ENCODE measurements at places on chromosomes 6 and 20.
A peak's percentile ranks its signal among the peaks of the same experiment; 100 is the strongest.

GRCh38 chr6:133918208-133918930 is 29.5 kb downstream of the TCF21 start:
- no peak for DNase-seq

DNA sequence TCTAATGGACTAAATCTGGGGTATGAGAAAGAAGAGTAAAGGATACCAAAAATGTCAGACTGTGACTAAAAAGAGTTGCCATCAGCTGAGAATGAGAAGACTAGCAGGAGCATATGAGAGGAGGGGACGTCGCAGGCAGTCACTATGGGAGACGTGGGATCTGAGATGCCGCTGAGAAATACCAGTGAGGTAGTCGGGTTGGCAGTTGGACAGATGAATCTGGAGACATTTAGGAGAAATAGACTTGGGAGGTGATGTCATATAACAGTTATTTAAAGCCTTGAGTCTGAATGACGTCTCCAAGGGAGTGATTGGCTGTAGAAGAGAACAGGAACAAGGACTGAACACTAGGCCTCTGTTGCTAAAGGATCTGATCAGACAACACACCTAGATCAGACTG is 51.5 kb upstream of the TRIM26 start:
- DNase-seq, result no peak

GRCh38 chr20:46330072-46330763 is 21.9 kb upstream of the CDH22 start:
- DNase-seq, result peak; percentile 36

- DNase-seq, result no peak
Observed at GRCh38 chr6:10682355-10682988, 11.9 kb downstream of the C6orf52 start.

DNA sequence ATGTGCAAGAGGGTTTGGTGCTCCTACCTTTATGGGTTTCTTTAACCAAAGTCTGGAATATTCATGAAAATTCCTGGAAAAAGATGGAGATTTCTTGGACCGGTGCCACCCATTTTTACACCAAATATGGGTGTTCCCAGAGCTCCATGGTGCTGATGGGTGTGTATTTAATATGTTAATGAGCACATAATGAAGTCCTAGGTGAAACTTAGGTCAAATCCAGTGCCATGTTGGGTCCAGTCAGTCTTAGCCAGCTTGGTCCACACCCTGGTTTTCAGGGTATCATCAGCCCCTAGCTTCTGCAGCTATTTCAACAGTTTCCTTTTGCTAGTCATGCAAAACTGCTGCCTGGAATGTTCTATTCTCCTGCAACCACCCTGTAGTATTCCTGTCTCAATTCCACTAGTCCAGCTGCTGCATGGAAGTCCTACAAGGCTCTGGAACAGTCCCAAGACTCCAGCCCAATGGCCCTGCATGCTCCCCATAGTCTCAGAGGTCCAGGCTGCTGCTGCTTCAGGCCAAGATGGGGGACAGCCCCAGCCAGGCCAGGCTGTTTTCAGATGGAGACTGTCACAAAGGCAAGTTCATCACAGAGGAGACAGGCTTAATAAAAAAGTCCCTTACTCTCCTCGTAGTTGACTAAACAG is 31.8 kb downstream of the CST9L start:
- no peak for DNase-seq

DNA sequence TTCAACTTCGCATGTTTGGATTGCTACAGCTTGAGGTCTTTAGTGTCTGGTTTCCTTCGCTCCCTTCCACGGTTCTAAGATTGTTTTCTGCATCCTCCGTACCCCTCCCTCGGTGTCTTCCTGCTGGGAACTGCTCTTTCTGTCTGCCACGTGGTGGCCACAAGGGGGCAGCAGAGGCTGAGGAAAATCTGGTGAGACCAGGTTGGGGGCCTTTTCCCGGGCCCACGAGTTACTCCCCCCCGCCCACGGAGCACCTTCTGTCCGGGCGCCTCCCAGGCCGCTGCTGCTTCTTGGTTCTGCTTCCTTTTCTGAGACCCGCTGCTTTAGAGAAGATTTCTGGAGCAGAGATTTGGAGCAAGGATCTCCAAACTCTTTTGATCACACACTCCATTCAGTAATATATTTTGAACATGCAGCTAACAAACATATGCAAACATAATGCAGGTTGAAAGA is 21.1 kb upstream of the NOTCH4 start:
- peak; percentile 90 for DNase-seq

DNA sequence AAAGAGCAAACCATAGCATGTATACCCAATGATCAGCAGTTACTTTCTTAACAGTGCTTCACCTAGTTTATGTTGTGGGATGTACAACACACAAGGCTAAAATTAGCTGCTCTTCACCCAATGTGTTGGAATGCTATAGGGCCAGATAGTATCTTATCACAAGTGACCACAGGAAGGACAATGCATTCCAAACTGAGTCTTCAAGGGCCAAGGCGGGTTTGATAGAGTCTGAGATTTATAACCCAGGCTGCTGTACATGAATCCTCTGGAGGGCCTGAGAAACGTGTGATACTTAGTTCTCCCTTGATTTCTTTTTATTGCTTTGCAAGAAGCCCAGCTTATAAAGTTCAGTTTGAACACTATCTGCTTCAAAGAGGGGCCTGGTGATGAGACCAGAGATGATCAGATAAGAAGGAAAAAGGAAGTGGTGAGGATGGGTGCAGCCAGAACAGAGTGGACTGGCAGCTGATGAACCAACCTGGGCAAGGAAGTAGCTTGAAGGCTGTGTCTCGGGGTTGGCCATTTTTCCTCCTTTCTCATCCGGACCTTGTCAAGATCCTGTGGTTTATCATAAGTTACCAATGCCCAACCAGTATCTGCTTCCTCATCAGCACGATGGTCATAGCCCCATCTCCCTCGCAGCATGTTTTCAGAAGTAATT is 62.2 kb upstream of the BMP2 start:
- no peak for DNase-seq

DNA sequence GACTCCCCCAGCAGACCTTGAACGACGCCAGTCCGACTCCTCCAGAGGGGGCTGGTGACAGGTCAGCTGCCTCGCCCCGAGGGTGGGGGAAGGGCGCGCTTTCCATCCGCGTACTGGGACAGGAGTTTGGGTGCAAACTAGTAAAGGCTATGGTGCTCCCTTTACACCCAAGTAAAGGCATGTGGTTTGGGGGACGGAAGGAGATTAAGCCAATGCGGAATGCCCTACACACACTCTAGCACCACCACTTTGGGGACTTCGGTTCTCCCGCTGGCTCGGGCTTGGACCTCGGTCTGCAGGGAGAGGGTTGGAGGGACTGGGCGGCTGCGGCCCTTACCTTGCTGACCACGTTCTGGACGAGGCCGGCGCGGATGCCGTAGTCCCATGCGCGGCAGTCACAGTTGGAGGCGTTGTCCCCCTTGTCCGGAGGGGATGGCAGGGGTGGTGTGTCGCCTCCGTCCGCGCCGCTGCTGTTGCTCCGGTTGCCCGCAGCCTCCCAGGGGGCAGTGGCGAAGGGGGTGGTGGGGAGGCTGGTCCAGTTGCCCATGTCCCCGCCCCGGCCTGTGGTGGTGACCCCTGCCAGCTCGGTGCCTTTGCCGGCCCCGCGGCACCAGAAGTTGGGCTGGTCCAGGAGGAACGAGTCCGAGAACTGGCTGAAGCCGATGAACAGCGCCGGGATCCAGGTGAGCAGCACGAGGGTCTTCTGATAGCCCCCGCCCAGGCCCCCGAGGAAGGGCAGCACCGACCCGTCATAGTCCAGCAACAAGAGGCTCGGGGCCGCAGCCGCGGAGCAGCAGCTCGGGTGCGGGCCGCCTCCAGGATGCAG is 1.1 kb downstream of the SLC22A23 start:
- peak; percentile 39 for DNase-seq

GRCh38 chr6:135181333-135182070 is 394 bp downstream of the MYB start:
- peak; percentile 25 for DNase-seq

DNA sequence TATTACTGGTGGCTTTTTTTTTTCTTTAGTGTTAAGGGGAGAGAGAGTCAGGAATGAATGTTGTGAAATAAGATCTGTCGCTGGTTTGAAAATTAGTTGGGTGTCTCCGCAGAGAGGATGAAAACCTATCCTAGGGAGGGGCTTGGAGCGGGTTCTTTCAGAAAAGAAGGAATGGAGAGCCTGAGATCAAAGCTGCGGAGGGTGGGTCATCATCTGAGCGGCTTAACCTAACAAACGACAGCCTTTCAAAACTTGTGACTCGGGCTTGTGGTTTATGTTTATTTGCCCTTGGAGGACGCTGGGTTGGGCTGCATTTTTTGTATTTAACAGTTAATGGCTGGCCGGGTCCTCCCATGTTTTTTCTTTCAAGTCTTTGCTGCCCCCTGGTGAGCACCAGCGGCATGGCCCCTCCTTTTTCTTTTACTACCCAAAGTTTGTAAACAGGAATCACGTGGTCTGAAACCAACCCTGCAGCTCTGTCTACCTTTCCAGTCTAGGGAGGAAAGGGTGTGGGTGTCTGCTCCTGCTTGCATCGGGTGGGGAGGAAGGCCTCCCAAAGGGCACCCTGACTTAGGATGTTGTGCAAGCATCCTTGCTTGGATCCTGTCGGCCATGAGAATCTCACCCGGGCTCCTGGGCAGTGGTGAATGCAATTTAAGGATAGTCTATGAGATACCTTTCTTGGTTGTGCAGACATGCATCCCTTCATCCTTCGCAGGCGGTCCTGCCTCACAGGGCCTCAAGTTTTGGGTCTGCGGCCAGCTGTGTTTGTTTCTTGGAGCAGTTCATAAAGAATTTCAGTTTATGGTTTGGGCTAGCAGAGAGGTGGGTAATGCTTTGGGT is 2.2 kb downstream of the PIM1 start:
- peak; percentile 83 for DNase-seq

- DNase-seq, result peak; percentile 52
Observed at GRCh38 chr20:33812152-33812849, 1.2 kb downstream of the CHMP4B start.

- no peak for DNase-seq
Observed at GRCh38 chr6:1516742-1517520, 92.8 kb upstream of the FOXC1 start.

DNA sequence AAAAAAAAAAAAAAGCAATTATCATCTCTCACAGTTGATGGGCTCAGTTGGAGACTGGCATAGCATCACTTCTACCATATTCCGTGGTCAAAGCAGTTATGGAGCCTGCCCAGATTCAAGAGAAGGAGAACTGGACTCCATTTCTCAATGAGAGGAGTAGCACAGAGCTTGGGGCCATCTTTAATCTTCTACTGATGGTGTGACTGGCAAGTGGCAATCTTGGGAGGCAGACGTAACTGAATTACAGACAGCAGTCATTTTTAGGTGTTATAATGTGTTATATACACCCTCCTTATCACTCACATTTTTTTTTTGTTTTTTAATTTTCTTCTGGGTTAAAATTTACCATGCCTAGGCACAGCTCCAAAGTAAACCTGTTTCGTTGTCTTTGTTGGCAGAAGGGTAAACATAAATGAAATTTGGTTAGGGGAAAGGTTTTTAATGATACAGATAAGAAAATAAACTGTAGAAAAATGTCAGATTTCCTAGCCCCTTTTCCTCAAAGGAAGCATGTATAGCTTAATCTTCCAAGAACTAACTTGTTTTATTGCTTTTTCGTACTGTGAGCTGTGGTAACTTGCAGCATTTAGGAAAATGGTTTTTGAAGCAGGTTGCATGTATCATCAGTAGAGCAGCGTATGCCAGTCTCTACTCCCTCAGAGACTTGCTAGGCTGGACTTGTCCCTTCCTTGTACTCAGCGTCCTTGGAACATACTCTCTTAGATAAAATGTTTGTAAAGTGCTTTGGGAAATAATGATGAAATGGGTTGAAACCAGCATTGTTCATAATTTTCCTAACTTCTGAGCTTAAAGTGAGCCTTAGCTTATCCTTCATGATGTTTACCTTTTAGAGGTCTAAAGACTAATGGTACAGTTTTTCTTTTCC is 25.7 kb downstream of the ZFAND3 start:
- DNase-seq, result no peak
